Uterine smooth muscle cell (primary cell): ENCODE measurements at places on chromosomes 2 and 18. TPM values are rescaled to one million over a fixed set of nuclear protein-coding genes. Genes with fewer than 3 reads are reported as not detected.

Gene CXCR4
- total RNA-seq, result 0.11 and 0.25 TPM in 2 replicates

Gene ST8SIA5
- total RNA-seq, result under 0.01 and 0.12 TPM in 2 replicates

Gene TUBB8B
- total RNA-seq, result not detected in 2 replicates

Gene SP9
- total RNA-seq, result not detected in 2 replicates

Gene RAMP1
- total RNA-seq, result 13.1 and 40.0 TPM in 2 replicates

Gene TET3
- 2.9 and 4.2 TPM in 2 replicates for total RNA-seq
